ENCODE measurements at places on chromosomes 11 and 22.

GRCh38 chr11:58577555-58578135 lies 1.2 kb upstream of the ZFP91 start:
- peak; percentile 68 for DNase-seq

DNA sequence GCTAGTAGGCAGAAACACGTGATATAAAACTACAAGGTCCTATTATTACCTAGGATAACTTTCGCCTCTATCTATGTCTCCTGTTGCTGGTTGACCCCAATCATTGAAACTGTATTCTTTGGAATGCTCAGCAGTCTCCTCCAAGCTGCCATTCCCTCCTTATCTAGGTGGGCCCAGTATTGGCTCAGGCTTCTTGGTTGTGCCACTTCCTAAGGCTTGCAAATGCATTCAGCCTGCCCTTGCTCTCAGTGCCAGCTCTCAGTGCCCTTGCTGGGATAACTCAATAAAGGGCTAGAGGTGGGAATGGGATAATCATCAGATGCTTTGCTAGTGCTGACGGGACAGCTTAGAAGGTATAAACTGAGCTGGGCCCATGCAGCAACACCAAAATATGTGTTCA lies 13.6 kb downstream of the CD44 start:
- no peak for DNase-seq

DNA sequence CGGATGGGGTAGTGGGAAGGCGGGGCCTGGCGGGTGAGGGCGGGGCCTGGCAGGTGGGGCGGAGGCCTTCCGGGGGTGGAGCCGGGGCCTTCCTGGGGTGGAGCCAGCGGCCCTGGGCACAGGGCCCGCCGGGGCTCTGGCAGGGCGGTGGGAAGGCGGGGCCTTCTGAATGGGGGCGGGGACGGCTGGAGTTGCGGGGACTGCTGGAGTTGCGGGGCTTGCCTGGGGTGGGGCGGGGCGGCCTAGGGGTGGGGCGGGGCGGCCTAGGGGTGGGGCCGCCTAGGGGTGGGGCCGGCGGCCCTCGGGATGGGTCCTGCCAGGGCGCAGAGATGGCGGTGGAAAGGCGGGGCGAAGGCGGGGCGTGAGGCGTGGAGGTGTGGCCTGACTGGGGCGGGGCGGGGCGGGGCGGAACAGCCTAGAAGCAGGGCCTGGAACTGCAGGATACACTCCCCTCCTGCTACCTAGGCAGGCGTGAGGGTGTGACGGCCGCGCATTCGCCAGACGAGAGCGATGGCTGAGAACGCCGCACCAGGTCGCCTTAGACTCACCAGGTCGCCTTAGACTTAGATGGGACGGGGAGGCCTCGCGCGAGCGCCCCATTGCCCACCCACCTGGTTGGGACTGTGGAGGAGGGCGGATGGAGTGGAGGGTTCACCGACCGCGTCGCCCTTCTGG lies 19.3 kb downstream of the RRP7A start:
- DNase-seq, result peak; percentile 68

DNA sequence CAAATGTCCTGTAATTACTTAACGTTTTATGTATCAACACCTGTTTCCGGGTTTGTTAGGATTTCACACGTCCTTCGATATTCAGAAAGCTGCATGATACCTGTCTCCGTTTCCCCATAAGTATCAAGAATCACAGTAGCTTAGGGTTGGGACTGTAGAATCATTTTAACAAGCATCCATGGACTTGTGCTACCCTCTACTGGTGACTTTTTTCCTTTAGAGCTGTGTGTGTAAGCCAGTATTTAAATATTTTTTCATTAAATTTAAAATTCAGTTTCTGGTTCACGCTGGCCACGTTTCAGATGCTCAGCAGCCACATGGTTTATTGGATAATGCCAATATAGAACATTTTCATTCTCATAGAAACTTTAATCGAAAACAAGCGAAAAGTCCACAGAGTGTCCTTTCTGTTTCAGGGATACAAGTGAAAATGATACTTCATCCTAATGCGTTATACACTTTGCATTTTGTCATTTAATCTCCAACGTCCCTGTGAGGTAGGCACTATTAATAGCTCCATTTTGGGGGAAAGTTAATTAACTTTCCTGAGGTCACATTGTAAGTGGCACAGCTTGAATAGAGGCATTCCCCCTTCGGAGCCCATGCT lies 61.5 kb upstream of the SLC25A18 start:
- DNase-seq, result peak; percentile 8

GRCh38 chr22:28019881-28020861 lies 101.1 kb upstream of the PITPNB start:
- DNase-seq, result peak; percentile 61

- no peak for DNase-seq
Measured at GRCh38 chr11:17004486-17005148, 9.6 kb downstream of the PLEKHA7 start.

GRCh38 chr11:61495801-61496601 lies 12.5 kb upstream of the LRRC10B start:
- no peak for DNase-seq

GRCh38 chr11:96328395-96329010 lies 14.5 kb downstream of the MAML2 start:
- no peak for DNase-seq
